T-helper 1 cell (primary cell): ENCODE measurements at places on chromosomes 7 and 10.

DNA sequence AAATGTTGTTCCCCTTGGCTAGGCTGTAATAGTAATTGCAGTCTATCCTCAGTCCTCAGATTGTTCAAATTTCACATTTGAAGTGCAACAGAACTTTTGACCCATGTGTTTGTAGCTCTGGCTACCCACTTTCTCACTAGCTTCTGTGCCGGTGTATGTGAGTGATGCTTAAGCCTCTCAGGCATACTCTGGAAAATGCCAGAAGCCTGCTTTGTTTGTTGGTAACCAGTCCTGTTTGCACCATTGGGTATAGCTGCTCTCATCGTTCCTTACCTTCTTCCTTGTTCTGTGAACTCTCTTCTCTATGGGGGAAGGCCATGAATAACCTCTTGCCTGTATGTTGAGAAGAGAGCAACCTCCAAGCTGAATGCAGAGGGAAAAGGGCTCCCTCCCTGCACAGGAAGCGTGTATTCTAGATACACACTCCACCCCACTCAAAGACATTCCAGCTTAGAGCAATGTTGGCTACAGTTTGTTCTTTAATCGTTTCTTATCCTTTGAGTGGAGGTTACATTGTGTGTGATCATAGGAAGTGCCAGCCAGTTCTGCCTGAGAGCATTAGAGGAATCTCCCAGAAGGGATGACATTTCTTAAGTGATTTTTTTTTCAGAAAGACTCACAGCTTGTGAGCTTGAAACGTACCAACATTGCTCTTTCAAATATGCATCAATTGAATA, 40.5 kb downstream of the C1QL3 start:
- no peak for DNase-seq

- no peak for DNase-seq
These were observed 70.0 kb upstream of the PRSS58 start for GRCh38 chr7:142327628-142328405.

DNA sequence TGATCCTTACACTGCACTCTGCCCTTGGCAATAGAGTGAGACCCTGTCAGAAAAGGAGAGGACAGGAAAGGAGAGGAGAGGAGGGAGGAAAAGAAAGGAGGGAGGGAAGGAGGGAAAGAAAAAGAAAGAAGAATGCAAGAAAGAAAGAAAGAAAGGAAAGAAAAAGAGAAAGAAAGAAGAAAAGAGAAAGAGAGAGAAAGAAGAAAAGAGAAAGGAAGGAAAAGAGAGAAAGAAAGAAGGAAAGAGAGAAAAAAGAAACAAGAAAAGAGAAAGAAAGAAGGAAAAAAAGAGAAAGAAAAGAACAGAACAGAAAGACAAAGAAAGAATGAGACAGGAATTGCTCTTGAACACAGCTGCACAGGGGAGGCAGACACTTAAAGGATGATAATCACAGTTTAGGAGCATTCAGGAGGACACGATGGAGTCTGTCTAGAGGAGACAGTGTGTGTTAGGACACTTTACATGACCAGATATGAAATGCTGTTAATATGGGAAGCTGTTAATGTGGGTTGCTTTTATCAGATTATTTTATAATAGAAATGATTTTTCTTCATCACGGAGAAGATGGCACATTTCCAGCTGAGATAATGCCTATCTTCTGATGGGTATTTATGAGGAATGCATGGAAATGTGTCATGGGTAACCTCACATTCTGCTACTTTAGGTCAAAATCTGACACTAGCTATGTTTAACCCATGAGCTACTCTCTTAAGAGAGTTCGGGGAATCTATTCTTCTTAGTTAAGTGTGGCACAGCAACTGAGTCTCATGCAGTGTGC, 160.5 kb downstream of the BAMBI start:
- no peak for DNase-seq

- no peak for DNase-seq
These were observed 14.1 kb downstream of the ELMO1 start for GRCh38 chr7:37434529-37434928.

GRCh38 chr10:63692220-63692896, 171.2 kb downstream of the REEP3 start:
- no peak for DNase-seq

DNA sequence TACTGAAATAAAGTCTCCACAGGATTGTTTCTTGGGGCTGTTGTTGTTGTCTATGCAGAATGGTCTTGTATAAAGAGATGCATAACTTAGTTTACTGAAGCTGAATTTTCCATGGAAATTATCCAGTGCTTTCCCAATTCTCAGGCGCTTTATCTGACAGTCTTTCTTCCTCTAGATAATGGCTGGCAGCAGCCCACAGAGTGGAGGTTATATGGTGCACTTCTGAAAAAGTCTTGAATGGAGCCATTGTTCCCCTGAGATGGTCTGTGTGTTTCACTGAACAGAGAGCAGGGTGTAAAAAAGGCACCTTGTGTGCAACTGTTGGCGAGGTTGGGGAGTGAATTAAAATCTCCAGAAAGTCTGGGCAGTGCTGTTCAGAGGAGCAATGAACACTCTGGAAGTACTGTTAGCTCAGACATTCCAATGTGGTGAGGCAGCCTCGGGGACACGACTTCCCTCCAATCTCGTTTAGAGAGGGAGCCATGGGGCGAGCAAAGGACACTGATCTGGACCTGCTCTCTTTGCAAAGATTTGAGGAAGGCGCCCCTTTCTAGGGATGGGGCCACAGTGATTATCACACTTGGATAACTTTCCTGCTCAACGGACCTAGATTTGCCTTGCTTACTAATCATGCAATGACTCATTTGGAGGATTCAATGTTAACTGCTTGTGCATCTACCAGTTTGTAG, 2.0 kb upstream of the PLCE1 start:
- no peak for DNase-seq

GRCh38 chr10:127027786-127028185, 122.6 kb downstream of the DOCK1 start:
- DNase-seq = no peak

DNA sequence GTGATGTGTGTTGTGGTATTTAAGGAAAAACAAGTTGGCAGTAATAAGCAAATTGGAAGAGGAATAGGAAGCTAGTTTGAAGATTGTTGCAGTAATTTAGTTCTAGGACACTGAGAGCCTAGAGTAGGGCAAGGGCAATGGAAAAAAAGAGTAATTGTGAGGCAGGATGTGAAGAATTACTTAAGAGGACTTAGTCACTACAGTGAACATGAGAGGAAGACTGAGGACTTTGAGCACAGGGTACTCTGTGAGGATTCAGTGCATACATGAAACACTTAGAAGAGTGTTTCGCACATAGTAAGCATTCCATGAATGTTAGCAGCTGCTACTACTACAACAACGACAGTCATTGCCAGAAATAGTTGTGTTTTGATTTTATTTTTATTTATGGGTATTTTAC, 30.9 kb upstream of the DKK1 start:
- no peak for DNase-seq

GRCh38 chr7:120033114-120033513, 239.9 kb upstream of the KCND2 start:
- no peak for DNase-seq

DNA sequence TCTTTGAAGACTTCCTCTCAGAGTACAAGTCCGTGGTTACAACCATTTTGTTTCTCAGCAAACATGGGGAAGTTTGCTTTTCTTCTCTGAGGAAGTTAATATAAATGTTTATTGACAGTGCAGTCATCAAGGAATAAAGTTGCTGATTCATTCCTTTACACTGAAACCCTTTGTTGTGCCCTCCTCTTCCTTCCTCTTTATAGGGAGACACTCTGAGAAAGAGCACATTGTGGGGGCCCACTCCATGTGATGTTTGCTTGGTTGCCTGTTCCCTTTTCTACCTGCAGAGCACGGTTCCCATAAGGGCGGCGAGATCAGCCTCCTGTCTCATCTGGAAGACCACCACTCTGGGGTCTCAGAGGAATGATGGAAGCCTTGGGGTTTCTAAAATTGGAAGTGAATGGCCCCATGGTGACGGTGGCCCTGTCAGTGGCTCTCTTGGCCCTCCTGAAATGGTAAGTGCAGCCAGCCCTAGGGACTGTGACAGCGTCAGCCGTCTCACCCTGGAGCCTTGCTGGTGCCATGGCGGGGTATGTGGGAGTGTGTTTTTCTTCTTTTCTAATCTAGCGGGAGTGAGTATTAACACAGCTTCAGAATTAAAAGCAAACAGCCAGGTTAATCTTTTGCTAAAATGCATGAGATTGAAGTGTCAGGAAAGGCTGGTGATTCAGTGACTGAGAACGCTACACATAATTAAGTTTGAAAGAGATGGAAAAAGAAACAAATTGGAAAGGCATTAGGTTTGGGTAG, at the start of gene TBXAS1:
Gene TBXAS1 (plus strand): TSS at position 240 of the 750 bp plus-strand sequence. CDS start 127 bp downstream, at position 367.
- DNase-seq = peak; percentile 60

GRCh38 chr7:113715981-113716856, 202.6 kb downstream of the PPP1R3A start:
- no peak for DNase-seq

DNA sequence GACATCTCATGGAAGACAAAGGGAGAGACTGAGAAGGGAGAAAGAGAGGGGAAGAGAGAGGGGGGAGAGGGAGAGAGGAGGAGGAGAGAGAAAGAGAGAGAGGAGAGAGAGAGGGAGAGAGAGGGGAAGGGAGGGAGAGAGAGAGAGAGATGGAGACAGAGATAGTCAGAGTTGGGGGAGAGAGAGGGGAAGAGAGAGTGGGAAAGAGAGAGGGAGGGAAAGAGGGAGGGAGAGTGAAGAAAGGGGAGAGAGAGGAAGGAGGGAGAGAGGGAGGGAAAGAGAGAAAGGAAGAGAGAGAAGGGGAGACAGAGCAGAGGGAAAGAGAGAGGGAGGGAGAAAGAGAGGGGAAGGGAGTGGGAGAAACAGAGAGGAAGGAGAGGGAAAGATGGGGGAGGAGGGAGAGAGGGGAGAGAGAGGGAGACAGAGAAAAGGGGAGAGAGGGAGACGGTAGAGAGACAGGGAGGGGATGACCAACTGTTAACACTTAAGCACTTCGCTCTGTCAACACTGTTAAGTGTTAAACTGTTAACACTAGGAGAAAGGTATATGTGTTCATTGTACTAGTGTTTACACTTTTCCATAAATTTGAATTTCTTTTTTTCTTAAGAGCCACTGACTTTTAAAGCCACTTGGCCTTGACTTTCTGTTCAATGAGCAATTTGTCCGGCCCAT, 21.8 kb upstream of the SDK1 start:
- no peak for DNase-seq

- no peak for DNase-seq
These were observed 73.4 kb upstream of the LAMB4 start for GRCh38 chr7:108203537-108203936.

- DNase-seq = no peak
These were observed 26.7 kb downstream of the HECW1 start for GRCh38 chr7:43139137-43139536.

- DNase-seq = no peak
These were observed 222.9 kb downstream of the GRM8 start for GRCh38 chr7:127029823-127030222.

DNA sequence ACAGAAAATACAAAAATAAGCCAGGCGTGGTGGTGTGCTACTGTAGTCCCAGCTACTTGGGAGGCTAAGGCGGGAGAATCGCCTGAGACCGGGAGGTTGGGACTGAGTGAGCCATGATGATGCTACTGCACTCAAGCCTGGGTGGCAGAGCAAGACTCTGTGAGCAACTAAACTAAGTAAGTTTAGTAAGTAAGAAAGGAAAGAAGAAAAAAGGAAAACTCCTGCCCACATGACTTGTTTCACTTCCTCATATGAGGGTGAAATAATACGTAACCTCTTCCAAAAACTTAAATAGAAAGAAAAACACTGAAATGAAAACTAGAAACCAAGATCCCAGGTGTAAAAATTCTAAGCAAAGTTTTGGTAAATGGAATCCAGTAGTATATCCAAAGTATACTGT, 79.6 kb downstream of the LARP4B start:
- DNase-seq = no peak

DNA sequence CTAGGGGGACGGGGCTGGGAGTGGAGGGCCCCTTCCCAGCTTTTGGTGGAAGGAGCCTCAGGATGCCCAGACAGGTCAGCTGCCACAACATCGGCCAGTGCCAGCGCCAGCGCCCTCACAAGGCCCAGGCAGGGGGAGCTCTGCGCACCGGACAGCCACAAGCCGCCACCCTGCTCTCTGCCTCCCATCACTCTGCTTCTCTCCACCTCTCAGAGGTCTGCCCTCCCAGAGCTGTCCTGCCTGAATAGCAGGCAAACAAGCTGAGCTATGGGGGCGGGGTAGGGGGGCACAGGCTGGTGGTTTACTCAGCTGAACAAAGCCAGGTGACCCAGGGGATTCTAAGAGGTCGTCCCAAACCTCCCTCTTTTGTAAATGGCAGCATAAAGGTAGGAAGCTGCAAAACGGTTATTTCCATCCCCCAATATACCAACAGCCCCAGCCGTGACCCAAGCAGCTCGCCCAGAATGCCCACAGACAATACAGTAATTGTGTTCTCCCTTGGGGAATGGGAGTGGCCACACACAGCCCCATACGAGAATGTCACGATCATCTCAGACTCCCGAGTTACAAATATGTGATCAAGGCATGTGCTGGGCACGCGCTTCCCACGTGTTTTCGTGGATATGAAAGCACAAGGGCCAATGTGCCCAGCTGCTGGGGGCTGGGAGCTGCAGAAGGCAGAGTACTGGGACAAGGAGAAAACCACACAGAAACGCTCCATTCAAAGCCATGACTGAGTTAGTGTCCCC, 19.7 kb downstream of the FAM53B start:
- no peak for DNase-seq

DNA sequence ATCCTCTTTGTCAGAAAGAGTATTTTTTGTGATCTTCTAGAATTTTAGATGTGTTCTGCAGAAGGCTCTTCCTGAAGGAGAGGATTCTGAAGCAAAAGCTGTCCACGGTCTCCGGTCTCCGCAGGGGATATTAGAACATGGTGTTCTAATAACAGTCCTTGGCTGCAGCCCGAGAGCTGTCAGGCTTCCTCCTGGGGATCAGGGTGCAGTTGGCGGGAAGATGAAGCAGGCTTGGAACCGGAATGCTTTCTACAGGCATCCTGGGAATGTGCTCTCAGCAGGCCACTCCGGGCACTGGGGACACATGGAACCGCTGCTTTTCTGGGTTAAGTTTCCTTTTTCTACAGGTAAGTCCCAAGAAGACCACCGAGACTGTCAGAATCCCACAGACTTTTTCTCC, 118.6 kb upstream of the PARD3 start:
- no peak for DNase-seq

GRCh38 chr7:17041324-17041723, 159.5 kb upstream of the AGR3 start:
- DNase-seq = peak; percentile 76

DNA sequence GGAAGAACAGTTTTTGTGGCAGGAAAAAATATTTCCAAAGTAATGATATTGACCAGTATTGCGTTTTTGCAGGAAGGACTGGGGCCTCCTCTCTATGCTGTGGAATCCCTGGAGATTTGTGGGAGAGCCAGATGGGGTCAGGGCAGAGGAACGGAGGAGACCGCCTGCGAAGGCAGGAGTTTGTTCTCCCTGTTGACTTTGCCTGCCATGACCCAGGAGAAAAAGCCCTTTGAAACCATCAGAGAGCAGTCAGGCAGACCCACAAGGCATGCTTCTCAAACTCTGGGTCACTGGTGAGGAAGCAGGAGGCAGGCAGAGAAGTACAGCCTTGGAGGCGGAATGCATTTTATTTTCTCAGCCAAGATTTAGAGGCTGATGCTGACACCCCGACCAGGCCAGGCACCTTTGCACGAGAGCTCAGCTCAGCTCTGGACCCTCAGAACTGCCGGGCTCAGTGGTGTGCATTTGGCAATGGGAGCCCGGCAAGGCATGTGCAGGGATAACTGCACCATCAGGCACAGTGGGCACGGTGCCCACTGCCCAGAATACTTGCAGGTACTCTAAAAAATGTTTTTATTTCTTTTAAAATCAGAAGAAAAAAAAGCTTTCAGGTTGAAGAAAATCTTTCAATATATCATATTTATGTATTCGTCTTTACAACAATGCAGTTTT, 410.4 kb downstream of the RPS24 start:
- no peak for DNase-seq

GRCh38 chr7:43803865-43804264, 45.4 kb downstream of the BLVRA start:
- no peak for DNase-seq
